ENCODE measurements at places on chromosomes 16 and 17.
A peak's percentile ranks its signal among the peaks of the same experiment; 100 is the strongest.

GRCh38 chr17:32971171-32971570 is 20.5 kb upstream of the SPACA3 start:
- no peak for DNase-seq

DNA sequence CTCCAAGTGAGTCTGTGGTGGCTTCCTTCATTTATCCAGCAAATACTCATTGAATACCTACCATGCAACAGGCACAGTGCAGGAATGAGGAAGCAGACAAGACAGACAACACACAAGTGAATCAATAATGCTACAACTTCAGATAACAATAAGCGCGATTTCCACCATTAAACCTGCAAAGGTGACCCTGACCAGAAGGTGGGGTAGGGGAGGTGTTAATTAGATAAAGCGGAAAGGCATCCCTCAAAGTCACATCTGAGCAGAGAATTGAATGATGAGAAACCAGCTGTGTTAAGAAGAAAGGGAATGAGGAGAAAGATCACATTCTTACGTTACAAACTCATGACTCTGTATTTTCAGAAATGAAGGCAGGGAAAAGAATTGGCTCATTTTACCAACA is 26.3 kb downstream of the ZZEF1 start:
- no peak for DNase-seq

DNA sequence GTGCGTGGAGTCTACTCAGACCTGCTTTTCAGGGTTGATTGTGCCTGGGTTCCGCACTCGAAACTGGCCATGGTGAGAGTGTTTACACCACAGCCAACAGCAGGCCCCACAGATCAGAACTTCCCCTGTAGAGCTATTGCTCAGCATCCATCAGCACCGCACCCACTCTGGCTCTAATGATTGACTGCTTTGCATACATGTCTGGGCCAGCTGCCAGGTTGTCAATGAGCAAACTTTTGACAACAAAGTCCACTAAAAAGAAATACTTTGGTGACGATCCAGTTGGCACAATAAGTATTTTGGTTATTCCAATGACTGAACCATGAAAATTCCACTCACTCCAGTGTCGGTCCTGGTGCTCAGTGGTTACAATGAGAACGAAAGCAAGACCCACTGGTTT is 190.7 kb downstream of the FOXL1 start:
- peak; percentile 52 for DNase-seq

GRCh38 chr17:1069847-1070246 is 72.9 kb downstream of the TIMM22 start:
- no peak for DNase-seq

- DNase-seq: peak; percentile 86
Observed at GRCh38 chr16:14529010-14529669, 100.9 kb downstream of the PARN start.

GRCh38 chr17:67194134-67194533 is 50.9 kb downstream of the HELZ start:
- no peak for DNase-seq

GRCh38 chr17:75313941-75314551 is 24.8 kb upstream of the SLC25A19 start:
- DNase-seq: no peak

DNA sequence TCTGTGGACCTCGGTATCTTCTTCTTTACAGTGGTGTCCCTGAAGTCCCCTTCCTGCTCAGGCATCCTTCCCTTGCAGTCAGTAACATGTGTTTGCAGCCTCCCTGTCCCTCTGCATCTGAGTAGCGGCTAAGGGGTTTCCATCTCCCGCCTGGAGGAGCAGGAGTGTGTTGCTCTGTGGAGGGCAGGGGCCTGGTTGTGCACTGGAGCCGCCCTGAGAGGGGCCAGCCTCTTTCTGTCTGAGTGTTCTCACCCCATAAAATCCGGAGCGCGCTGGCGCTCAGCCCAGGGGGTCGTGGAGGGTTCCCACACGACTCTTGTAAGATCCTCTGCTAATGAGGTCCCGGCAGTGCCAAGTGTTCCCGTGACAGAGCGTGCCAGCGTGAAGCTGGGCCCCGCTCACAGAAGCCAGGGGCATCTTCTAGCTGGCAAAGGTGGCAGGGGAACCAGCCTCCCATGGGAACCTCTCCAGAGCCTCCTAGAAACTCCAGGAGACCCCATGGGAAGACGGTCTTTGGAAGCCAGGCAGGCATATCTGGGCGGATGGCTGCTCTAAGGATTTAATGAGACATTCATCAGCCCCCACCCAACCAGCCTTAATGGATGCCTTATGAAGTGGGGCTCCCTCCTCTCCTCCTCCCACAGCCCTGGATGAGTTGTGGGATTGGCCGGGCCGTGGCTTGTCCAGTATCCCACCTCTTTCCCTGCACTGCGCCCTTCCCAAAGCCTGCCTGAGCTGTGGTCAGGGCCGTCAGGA is 91.4 kb upstream of the GSE1 start:
- DNase-seq: peak; percentile 68

DNA sequence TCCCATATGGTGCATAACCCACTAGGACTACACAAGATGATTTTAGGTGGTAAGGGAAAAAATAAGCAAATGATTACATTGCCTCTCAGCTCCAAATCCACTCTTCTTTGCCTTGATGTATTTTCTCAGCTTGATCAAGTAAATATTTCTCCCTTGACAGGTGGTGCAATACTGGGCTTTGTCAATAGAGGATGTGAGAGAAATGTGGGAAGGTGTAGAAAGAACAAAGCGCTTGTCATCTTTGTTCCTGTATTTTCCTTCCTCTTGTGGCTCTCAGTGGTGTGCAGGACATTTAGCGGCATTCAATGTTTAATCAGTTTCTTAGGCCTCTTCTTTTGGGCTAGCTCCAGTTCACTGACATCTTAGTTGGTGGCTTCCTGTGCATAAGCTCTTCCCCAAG is 1165.8 kb upstream of the GOT2 start:
- no peak for DNase-seq

DNA sequence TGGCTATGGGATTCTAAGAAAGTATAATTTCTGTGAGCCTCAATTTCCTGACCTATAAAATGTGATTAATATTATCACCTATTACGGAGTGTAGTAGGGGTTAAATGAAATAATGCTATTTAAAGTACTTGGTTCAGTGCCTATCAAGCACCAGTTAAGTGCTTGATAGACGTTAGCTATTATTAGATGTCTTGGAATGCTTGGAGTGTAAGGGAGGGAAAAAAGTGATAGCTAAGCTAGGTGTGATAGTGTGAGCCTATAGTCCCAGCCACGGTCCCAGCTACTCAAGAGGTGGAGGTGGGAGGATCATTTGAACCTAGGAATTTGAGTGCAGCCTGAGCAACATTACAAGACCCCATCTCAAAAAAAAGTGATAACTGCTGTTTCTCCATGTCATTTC is 7.5 kb downstream of the ORC6 start:
- DNase-seq: no peak

DNA sequence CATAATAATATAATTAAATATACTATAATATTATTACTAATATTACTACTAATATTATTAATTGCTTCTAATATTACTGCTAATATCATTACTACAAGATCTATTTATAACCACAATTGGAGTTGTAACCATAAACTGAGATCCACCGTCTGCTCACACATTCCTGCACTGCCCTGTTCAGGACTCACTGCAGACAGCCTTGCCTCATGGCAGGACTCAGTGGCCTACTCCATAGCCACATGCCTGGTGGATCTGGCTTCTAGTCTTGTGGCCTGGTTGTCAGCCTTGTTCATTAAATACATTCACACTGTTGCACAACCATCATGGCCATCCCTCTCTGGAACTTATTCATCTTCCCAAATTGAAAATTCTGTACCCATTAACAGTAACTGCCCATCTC is 48.0 kb downstream of the SRL start:
- no peak for DNase-seq

Measured in brain (organoid and tissue), 16 donors.